ENCODE measurements at places on chromosomes 3 and 15.

DNA sequence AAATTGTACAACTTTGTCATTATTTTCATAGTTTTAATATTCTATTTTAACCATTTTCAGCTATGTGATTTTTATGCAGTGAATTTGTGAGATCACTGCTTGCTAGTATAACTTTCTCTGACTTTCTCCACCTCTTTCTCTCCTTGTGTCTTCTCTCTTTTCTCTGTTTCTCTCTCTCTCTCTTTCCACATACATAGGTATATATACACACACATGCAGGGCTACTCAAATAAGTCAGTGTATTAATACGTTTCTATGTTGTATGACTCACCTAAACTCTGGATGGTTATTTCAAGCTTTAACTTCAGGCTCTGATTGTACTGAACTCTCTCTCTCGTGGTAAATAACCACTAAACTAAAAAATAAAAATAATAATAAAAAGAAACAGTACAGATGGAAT is 1389.3 kb upstream of the ALCAM start:
- no peak for DNase-seq

DNA sequence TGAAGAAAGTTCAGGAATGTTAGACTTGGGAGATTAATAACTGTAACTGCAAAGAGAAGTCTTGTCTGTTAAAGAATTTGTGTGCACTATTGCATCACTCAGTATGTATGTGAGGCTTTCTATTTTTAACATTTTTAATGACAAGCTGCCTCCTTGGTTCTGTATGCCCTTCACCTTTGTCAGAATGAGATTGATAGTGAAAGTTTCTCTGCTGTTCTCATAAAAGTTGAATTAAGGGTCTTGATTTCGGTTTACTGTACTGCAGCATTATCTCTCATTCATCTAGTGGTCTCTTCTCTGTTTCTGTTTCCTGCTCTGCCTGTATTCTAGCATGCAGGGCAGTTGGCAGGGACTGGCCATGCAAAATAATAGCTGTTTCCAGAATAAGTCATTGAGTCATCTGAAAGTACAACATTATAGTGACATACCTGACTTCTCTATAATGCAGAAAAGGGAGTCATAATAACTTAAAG is 454.9 kb downstream of the IL5RA start:
- DNase-seq, result no peak

GRCh38 chr15:83626171-83626802 is 27.6 kb upstream of the ADAMTSL3 start:
- DNase-seq, result no peak

DNA sequence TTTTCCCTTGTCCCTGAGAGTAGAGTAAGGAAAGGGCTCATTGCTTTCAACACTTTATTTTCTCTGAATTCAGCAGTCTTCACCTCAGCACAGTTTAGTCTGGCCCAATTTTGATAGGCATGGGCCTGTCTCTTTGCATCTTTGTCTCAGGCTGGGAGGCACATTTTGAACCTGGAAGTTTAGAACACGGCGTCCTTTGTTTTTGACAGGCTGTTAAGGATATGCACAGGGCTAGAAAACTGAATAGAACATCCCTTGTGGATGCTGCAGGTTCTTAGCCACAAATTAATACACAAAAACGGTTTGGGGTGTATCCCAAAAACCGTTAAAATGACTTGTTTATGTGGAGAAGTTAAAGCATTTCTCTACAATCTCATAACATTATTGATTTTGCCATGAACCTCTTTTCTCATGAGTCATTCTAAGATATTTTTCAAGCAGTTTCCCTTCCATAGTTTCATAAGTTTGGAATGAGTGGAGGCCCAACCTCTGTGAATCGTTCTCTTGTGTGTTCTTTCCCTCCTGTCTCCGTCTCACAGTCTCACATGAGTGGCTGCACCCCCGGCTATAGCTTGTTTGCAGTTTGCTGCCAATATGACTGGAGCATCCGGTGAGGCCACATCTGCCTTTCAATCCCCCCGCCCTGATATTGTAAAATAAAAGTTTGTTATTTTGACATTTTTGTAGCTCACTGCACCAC is 192.9 kb upstream of the EIF1B start:
- DNase-seq, result no peak
